Stimulated activated CD4-positive, alpha-beta T cell treated with anti-CD3 and anti-CD28 coated beads, Interleukin-2, amount 100 ng/mL, for 24 hours (primary cell): ENCODE measurements at places on chromosomes 6 and 20.

GRCh38 chr6:19479551-19479950, 357.6 kb upstream of the ID4 start:
- DNase-seq = no peak

DNA sequence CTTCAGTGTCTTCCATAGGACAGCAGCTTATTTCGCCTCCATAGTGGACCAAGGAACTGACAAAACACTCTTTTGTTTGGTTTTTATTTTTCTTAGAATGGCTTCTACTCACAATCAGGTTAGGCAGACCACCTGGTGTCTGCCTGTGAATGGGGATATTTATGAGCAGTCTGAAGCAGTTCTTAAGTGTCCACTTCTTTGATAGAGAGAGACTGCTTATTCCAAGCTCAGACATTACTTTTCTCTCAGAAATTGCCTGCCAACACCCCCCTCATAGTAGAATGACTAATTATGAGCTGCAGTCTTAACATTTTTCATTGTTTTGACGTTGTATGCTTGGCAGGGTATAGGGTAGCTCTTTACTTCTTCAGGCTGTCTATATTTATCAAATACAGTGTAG, 174.7 kb downstream of the ZFAND3 start:
- no peak for DNase-seq

DNA sequence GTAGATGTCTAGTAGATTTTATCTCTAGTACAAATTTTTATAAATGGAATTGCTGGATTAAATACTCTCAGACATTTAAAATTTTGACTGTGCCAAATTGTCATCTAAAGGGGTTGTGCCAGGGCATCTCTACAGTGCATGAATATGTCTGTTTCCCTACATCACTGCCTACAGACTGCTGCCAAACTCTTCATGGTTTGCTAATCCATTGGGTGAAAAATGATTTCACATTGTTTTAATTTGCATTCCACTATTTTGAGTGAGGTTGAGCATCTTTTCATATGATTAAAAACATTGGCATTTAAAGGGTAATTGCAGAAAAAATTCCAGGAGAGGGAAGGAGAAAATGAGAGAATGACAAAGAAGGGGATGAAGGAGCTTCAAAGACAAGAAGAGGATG, 267.7 kb upstream of the RNF24 start:
- DNase-seq = no peak

- no peak for DNase-seq
Observed at GRCh38 chr6:128929869-128930268, 46.9 kb downstream of the LAMA2 start.

GRCh38 chr6:160978141-160978901, 13.2 kb upstream of the MAP3K4 start:
- DNase-seq = no peak

- no peak for DNase-seq
Observed at GRCh38 chr6:56927538-56928453, 27.1 kb upstream of the BEND6 start.
